ENCODE measurements at places on chromosomes 2 and 18.
A peak's percentile ranks its signal among the peaks of the same experiment; 100 is the strongest.

- DNase-seq = no peak
Measured at GRCh38 chr2:199441759-199442158, 16.0 kb downstream of the SATB2 start.

DNA sequence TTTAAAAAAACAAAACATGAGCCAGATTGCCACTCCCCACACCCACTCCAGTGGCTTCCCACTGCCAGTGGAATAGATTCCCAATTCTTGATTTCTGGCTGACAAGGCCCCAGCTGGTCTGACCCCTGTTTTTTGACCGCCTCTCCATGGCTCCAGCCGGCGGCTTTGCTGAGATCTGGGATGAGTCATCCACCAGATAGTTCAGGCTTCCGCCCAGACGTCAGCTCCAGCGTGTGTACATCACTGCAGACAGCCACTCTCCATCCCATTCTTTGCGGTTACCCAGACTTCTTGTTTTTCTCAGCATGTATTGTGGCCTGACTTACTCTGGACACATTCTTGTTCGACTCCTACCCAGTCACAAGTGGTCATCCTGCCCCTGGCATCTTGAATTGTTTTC, 227.9 kb downstream of the GBX2 start:
- no peak for DNase-seq

- DNase-seq = peak; percentile 34
Measured at GRCh38 chr2:25938345-25938744, 44.0 kb downstream of the KIF3C start.

GRCh38 chr2:20125616-20126015, 74.2 kb upstream of the LAPTM4A start:
- DNase-seq = no peak

- DNase-seq = no peak
Measured at GRCh38 chr18:56967035-56967434, 179.9 kb upstream of the BOD1L2 start.

DNA sequence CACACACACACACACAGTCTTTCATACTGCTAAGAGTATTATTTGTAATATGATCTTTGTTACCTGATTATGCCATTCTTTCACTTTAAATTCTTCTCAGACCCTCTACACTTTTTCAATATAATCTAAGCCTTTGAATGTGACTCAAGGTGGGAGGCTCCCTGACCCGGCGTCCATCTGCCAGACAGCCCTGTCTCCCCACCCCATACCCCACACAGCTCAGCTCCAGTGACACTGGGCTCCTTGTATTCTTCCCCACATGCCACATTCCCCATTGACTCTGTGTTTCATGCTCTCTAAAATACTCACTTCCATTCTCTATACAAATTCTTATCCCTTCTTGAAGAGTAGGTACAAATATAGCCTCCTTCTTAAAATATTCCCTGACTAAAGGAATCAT, 442.2 kb downstream of the TGIF1 start:
- DNase-seq = no peak

DNA sequence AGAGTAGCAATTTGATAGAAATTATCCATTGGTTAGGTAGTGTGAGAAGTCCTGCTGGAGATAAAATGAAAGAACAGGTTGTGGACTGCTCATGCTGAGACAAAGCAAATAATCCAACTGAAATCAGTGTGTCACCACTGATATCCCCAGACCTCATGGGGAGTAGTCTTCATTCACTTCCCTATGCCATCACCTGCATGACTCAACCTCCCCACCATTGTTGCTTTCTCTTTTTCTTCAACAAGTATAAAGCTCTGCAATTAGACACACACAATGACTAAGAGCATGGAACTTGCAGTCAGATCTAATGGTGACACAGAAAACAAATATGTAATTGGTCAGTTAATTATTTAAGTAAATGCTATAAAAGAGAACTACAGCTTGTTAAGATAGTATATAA, 475.3 kb downstream of the RIT2 start:
- no peak for DNase-seq

DNA sequence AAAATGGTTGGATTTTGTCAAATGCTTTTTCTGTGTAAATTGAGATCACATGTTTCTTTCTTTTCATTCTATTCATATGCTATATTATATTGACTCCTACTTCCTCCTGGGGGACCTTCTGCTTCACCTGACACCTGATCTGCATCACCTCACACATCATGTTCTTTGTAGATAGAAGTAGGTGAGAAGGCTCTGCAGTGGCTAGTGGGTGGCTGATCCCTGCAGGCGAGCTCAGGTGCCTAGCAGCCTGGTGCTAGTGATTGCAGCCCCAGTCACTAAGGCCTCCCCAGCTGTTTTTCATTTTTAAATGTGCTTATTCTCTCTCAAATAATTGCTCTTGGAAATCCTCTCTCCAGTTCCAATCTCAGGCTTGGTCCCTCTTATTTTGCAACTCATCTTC, 33.6 kb downstream of the MC4R start:
- no peak for DNase-seq

DNA sequence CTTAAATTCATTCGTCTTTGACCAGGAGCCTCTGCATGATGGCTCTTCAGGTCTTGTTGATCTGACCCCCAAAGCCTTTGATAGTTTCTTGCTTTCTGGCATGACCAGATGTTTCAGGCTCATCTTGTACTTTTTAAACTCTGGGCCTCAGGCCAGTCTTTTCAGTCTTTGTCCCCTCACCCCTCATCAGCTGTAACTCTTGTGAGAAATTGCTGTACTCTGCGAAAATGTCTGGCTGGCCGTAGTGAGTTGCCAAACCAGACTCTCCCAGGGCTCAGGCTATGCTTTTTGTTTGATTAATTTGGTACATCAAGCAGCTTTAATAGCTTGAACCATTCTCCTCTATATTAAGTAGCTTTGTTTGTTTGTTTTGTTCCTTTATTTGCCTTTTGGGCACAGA, 75.9 kb downstream of the BABAM2 start:
- DNase-seq = no peak

DNA sequence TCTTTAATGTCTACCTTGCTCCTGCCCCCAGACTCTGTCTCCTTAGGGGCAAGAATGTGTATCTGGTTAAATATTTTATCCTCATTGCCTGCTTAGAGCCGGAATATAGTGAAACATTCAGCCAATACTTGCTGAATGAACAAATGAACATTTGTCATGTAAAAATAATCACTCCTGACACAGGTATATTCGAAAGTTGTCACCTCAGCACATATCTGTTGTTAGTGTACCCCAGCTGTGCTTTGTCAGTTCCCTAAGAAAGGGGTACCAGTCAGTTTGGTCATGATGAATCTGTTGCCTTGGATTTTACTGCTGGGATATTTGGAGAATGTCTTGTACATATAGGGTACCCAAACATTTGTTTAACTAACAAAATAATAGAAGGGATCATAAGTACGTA, 77.0 kb upstream of the PROKR1 start:
- no peak for DNase-seq

- DNase-seq = no peak
Measured at GRCh38 chr2:8581601-8582041, 100.2 kb upstream of the ID2 start.

DNA sequence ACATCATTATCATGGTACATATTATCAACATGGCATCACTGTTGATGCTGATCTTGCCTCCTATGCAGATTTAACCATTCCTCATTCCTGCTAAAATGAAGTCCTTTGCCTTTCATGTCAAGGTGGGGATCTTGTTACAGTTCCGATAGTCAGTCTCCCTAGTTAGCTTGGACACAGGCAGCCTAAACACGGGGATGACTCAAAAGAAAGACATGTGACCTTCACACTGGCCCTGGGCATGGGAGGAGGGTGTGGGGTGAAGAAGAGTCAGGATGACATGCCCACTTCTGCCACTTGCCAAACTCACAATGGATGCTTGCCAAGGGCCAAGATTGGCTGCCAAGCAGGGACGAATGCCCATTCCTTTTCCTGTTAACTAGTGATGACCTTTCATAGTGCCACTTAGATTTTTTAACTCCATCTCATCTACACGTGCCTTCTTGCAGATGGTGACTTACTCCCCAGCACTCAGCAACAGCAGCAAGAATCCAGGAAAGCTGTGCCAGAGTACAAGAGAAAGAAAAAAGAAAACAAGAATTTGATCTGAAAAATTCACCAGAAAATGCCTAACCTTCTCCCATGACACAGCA, 13.9 kb upstream of the SLC1A4 start:
- DNase-seq = peak; percentile 35

DNA sequence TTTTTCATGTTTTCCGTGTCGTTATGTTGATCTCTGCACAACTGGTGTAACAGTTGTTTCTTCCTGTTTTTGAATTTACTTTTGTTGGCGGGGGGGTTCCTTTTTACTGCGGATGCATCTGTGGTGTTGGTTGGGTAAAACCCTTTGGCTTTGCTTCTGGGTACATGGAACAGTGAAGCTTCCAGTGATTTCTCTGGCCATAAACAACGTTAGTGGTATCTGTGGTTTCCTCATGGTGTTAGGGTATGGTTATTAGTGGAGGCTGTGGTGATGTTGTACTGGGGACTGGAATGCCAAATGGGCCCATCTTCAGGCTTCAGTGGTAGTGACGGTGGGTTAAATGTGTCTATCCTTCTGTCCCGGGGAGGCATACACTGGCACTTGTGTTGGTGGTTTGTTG, 285.4 kb upstream of the ZNF804A start:
- DNase-seq = no peak

DNA sequence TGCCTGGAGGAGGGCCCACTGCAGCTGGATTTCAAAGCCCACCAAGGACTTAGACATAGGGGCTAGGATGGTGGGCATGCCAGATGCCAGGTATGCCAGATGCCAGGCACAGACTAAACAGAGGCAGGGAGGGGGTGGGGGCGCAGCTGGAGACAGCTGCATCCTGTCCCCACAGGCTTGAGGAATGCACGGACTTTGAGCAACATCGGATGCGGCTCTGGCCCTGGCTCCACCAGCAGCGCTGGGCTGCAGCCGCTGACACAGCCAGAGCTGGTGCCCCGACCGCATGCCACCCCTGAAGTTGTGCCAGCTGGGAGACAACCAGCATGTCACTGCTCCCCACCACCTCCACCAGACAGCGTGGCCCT, 39.5 kb downstream of the AQP12A start:
- no peak for DNase-seq

DNA sequence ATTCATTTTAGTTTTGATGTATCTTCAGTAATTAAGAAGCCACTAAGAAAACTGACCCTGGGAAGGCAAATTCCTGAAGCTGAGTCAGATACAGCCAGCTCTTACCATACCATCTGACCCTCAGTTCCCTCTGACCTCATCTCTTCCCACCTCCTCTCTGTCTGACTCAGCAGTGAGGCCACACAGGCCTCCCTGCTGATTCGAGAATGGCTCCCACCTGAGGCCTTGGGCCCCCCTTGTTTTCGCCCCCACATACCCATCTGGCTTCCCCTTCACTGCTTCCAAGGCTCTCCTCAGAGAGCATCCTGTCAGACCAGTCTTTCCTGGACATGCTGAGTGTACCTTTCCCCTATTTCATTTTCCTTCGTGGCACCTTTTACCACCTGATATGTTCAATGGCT, 71.0 kb upstream of the CYP1B1 start:
- DNase-seq = no peak

- DNase-seq = no peak
Measured at GRCh38 chr2:199310771-199311585, 146.8 kb downstream of the SATB2 start.

DNA sequence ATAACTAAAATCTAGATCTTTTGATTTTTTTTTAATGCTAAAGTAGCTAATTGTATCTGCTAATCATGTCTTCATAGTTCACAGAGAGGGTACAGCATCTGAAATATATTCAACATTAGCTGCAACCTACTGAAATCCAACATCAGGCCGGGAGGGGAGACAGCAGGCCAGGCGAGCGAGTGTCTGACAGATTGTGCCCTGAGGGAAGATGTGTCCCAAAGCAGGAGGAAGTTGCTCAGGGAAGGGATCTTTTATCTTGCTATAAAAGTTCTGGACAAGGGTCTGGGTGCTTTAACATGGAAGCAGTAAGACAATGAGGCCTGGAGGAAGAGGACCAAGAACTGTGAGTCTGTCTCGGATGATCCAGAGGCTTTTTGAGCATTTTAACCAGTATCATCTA, 274.1 kb downstream of the AFF3 start:
- DNase-seq = no peak

DNA sequence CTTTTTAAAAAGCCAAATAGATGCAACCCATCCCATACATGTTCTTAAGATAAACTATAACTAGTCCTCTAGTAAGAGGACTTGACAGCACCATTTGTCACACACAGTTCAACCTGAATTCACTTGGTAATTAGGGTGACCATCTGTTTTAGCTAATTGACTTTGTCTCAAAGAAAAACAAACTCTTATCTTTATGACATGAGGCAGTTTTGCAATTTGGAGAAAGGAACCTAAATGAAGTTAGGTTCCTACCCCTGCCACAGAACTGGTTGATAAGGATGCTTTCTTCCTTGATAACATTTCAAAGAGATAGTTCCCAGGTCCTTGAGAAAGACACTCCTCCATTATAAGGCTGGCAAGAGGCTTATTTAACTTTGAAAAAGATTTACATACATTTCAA, 57.4 kb upstream of the LRRTM1 start:
- DNase-seq = no peak

- DNase-seq = no peak
Measured at GRCh38 chr2:122927710-122928557, 1097.2 kb upstream of the CNTNAP5 start.

DNA sequence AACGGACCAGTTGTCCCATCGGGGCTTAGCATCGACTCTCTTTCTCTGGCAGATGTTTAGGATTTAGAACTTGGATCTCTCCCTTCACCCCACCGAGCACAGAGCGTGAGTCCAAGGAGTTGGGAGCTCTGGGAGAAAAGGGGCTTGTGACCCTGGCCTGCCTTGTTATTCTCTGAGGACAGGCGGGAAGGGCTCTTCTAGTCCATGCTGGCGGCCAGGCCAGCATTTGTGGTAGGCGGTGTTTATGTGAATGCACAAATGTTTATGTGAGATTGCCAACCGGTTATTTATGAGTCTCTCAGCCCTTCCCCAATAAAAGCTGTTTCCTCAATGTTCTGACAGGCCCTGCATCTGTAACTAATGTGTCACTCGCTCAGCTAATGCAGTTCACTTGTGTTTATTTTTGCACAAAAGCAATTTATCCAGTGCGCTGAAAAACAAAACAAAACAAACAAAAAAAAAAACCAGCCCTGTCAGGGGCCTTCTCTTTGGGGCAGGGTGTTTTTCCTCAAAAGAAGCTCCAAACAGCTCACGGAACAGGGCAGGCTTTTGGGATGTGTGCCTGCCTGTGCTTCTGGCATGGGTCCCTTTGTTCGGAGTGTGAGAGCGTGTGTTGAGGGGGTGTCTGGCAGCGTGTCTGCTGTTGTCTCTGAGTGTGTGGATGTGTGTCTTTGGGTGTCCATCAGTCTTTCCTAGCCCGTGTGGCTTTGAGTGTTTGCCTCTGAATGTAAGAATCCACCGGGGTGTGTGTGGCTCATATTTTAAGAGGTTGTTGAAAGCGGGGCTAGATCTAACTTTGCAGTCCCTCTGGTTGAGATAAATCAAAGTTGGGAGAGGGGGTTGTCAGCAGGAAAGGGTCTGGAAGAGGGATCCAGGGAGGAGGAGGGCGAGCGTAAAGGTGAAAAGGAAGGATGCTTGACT, 52.8 kb upstream of the HAAO start:
- DNase-seq = no peak

DNA sequence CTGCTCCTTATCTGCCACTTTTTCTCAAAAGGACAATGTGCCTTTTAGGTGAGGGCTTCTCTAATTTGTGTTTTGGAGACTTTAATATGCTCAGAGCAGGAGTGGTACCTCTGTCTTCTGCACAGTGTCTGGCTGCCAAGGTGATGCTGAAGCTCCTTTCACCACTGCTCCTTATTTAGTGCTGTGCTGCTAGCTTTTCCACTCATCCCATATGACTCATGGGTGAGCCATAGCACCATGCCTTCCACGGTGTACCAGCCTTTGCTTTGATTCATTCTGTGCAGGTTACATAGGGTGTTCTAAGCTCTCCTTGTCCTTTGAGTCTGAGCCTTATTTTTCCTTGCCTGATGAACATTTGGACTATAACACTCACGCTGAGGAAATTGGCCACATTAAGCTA, 202.4 kb downstream of the ARL6IP6 start:
- DNase-seq = no peak
